ENCODE measurements at places on chromosomes 1 and 21. TPM values are rescaled to one million over a fixed set of nuclear protein-coding genes. Genes with fewer than 3 reads are reported as not detected.

The RGS18 gene
- total RNA-seq, result not detected

The VWA5B1 gene
- total RNA-seq, result not detected

The BACE2 gene
- total RNA-seq, result 238 TPM

The KCNJ6 gene
- not detected for total RNA-seq

The CHAF1B gene
- total RNA-seq, result 9.0 TPM

The SPRR2A gene
- not detected for total RNA-seq

The DCST2 gene
- not detected for total RNA-seq

The MAP3K7CL gene
- total RNA-seq, result 9.5 TPM

The LUZP1 gene
- 49.2 TPM for total RNA-seq

The FCRL2 gene
- not detected for total RNA-seq

The TAS1R1 gene
- total RNA-seq, result 0.10 TPM

The CCDC18 gene
- 5.7 TPM for total RNA-seq

The ADAM30 gene
- total RNA-seq, result not detected

The OR2G6 gene
- not detected for total RNA-seq

The CYP4B1 gene
- not detected for total RNA-seq

The FMO2 gene
- total RNA-seq, result not detected

The TRIM63 gene
- not detected for total RNA-seq

The GON4L gene
- 14.5 TPM for total RNA-seq

The FMO1 gene
- not detected for total RNA-seq

The PADI1 gene
- not detected for total RNA-seq

The C1orf141 gene
- total RNA-seq, result not detected

Measured in mammary microvascular endothelial cell (primary cell).